ENCODE measurements at places on chromosomes 2 and 18.

- no peak for DNase-seq
Measured at GRCh38 chr2:150042500-150043171, 444.8 kb downstream of the RND3 start.

DNA sequence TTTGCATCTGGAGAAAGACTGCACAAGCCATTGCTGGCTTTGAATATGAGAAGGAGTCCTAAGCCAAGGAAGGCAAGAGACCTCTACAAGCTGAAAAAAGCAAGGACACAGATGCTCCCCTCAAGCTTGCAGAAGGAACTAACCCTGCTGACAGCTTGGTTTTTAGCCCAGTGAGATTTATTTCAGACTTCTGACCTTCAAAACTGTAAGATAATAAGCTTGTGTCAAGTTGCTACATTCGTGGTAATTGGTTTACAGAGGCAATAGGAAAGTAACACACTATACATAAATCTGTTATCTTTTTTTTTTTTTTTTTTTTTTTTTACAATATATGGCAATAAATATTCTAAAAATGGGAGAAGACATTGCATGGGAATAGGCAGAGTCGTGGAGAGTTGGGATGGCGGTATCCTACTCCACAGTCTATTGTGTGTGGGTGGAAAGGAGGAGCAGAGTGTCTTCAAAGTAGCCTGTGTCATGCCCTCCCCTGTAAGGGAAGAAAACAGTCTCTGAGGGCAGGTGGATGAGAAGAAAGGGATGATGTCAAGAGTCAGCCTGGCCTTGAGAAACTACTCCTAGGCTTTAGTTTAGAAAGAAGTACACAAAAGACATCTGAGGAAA lies 196.9 kb downstream of the THSD7B start:
- DNase-seq: no peak

DNA sequence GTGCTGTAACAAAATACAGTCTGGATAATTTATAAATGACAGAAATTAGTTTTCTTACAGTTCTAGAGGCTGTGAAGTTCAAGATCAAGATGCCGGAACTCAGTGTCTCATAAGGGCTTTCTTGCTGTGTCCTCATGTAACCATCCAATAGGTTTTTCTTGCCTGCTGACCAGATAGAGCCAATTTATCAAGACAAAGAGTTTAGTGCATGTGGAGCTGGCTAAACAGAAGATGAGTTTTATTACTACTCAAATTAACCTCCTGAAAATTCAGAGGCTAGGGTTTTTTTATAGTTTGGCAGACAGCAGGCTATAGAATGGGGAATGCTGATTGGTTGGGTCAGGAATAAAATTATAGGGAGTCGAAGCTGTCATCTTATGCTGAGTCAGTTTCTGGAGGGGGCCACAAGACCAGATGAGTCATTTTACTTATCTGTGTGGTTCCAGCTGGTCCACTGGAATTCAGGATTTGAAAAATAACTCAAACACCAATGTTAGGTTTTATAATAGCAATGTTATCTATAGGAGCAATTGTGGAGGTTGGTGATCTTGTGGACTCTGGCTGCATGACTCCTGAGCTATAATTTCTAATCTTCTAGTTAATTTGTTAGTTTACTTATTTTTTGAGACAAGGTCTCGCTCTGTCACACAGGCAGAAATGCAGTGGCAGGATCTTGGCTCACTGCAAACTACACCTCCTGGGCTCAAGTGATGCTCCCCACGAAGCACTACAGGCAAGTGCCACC lies 3.2 kb upstream of the PDK1 start:
- no peak for DNase-seq

DNA sequence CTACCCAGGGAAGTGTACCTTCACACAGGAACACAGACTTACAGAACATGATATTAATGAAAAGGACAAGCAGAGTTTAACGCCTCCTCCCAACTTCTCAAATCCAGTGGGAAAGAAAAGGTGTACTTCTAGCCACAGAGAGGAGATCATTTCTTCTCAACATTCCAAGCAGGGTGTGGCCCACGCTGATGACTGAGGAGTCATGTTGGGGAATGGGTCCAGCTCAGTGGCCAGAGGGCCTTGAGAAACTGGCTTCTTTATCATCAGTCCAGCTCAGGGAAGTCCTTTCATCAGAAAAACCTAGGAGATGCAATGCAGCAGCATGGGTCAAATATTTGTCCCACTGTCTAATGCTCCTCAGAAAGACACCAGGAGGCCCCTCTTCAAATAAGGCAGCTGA lies 63.0 kb downstream of the RBM43 start:
- DNase-seq: no peak

DNA sequence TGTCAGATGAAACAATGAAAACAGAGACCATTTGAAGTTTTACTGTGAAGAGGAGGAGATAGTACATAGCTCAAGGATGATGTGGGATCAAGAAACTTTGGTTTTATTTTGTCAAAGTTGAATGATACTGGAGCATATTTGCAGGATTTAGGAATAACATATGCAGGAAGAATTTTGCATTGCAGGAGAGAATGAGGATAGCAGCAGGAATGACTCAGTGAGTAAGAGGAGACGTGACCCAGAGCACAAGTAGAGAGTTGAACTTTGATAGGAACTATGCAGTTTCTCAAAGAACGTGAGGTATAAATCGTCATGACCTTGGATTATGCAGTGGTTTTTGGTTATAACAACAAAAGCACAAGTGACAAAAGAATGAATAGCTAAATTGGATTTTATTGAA lies 47.7 kb downstream of the MAPRE2 start:
- no peak for DNase-seq

- no peak for DNase-seq
Measured at GRCh38 chr18:3903337-3903736, 453.4 kb downstream of the TGIF1 start.

DNA sequence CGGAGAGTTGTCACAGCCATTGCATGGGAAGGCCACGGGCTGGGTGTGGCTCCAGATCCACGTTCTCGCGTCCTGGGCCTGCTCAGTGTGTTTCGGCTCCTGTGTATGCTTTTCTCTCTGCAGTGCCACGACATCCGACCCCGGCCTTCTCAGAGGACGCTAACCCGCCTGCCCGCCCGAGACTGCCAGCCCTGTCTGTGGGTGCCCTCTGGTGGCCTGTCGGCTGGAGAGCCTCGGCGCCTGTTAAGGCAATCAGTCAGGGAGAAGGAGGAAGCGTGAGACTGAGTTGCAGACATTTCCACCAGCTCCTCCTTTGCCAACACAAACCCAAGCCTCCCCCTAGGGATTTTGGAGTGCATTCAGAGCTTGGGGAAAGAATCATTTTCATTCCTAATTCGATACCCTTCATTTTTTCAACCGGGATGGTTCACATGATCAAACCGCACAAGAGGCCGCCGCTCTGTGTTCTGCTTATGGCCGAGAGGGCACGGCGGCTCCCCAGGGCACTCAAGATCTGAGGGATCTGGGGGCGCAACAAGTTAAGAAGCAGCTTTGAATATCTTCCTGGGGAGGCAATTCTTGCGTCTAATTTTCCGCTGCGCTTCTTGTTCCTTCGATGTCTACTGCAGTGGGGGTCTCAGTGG lies 37.5 kb upstream of the ZBTB7C start:
- peak; percentile 97 for DNase-seq

DNA sequence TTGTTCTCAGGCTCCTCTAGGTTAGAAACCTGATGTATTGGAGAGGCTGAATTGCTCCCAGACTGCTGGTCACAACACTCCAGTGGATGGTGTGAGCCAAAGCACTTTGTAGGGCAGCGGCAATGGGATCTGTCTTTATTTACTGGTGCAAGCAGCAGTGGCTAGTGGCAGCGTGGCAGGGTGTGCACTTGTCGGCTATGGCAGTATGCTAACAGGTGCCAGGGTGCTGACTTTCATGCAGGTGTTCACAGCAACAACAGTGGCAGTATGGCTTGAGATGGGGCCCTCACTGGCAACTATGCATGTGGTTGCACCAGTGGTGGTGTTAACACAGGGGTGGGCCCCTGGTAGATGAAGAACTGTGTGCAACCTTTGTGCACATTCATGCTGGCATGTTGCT lies 347.8 kb downstream of the DSC3 start:
- no peak for DNase-seq

DNA sequence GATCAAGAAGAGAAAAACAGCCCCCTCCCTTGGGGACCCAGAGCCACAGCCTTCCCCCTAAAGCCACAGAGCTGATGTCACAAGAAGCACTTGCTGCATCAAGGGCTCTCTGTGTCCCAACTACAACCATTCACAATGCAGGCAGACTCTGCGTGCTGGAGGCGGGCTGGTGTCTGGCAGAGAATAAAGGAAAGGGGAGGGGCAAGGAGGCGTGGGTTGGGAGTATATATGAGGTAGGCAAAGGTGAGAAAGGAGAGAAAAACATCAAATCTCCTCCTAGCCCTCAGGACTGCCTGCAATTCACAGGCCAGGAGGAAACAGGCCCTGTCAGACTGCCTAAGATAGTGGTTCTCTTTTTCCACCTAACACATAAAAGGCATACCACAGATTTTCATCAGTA lies 48.8 kb upstream of the IHH start:
- no peak for DNase-seq

DNA sequence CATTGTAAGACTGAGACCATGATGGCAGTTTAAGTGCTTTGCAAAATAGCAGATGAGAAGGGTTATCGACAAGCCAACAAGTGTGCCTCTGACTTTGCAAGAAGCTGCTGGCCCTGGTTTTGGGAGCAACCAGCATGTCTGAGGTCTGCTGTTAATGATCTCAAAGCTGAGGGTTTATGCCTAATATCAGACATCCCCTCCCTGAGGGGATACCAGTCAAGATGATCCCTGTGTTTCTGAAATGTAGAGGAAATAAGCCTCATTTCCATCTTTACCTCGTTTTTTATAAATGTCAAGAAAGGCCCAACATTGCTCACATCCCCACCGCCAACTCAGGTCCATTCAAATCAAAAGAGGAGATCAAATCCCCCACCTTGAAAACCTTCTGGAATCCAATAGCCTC lies 120.6 kb downstream of the MYCN start:
- DNase-seq: no peak

- DNase-seq: no peak
Measured at GRCh38 chr18:36303211-36303844, 5.8 kb downstream of the FHOD3 start.

DNA sequence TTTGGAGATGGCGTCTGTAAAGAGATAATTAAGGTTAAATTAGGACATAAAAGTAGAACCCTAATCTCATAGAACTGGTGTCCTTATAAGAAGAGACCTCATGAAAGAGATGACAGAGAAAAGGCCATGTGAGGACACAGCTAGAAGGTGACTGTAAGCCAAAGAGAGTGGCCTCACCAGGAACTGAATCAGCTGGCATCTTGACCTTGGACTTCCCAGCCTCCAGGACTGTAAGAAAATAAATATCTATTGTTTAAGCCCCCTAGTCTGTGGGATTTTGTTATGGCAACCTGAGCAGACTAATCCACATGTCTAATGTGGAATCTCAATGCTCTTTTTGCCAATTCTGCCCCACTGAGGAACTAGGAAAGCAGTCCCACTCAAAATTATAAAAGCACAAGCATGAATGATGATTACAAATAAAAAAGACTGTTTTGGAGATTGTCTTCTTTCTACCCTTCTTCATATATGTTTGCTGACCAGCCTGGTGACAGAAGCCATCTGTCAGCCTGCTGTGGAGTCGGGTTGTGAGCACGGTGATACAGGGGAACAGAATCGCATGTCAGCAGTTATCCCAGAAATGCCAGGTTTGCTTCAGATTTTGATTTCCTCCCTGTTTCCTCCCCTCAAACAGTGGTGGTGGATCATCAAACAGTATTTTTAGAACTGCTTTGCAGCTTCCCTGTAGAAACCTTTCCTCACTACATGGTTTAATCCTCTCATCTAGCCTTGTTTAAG lies 54.2 kb downstream of the INPP4A start:
- DNase-seq: no peak

DNA sequence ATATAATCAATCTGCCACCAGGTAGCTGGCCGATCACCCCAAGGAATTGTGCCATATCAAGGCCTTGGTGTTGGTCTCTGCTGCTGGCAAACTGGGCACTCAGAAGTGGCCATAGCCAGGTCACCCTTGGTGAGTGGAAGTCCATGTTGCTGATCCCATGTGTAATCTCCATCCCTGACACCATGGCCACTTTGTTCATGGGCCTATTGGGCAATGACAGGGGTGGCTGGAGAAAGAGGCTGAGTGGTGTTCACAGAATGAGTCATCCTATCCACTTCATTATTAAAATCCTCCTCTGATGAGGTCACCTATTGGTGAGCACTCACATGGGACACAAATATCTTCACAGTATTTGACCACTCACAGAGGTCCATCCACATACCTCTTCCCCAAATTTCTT lies 26.7 kb upstream of the CD226 start:
- no peak for DNase-seq

GRCh38 chr18:63762518-63762917 lies 12.7 kb upstream of the SERPINB7 start:
- DNase-seq: no peak

DNA sequence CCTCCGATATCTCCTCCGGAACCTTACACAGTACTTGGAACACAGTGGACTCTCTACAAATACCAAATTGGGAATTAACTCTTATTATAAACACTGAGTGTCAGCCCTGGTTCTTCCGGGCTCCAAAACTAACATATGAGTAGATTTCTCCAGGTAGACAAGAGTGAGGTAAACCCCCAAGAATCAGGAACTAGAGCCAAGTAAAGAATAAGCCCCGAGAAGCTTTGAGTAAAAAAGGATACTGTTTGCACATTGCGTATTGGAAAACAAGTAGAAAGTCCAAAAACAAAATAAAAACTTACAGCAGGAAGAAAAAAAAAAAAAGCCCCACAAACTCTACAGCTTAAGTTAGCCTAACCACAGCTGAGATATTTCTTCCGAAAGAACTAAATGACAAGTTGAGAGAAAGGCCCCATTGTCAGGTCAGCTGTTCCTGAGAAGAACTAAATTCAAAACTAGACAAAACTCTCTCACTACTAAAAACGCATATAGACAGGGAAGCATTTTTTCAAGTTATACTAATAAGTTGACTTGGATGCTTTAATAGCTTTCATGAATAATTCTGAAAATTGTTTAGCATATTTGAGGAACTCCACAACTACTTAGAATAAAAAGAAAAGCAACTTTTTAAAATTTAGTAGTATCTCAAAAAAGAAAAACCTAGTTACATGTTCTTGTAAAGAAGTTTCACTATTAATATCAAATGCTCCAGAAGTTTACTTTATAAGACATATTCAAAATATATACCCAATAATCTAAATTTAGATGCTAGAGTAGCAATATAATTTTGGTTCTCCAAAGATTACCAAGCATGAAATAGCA lies 4.3 kb upstream of the HAAO start:
- no peak for DNase-seq

DNA sequence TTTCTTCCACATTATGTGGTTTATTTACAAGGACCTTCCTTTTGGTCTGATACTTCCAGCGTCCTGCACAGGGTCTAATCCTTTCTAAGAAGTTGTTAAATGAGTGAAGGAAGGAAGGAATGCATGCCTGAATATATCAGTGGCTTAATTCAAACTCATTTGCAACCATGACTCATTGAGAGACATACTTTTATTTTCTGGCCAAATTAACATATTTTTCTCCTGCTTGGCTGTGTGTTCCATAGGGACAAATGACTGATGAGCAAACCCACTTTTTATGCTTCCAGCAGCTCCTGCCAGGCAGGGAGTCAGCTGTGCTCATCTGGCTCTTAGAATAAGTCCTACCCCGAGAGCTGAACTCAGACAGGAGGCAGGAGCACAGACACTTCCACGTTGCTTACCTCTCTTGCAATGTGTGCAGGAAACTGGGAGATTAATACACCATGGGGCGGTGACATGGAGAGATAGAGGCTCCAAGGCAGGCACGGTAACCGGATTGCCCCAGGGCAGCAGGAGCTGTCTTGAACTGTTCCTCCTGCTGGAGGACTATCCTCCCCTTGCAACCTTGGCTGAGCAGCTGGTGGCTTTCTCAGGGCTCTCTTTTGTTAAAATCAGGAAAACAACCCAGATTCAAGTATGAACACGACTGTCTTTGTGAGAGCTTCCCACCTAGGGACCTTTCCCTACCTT lies 667.5 kb upstream of the HS6ST1 start:
- DNase-seq: no peak
